ENCODE measurements at places on chromosomes 1 and 21.

DNA sequence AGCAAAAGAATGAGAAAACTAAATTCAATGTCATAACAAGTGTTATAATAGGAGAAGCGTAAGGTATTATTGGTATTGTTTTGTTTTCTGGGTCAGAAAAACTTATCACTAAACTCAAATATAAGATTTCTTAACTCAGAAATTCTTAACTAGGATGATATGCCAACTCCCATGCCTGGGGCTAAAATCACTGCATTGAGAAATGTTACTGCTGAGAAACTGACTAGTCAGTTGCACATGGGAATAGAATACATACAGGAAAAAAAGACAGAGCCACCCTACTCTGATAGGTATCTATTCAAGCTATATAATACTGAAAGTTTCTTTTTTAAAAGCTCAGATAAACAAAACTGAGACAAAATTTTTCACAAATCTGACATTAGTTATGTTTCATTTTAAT lies 56.3 kb downstream of the PRPF38A start:
- no peak for DNase-seq

- DNase-seq: no peak
Observed at GRCh38 chr1:35470977-35471613, 86.1 kb downstream of the KIAA0319L start.

- no peak for DNase-seq
Observed at GRCh38 chr1:150089846-150090520, 22.4 kb downstream of the VPS45 start.

- DNase-seq: no peak
Observed at GRCh38 chr1:168473126-168473525, 70.7 kb downstream of the XCL2 start.

DNA sequence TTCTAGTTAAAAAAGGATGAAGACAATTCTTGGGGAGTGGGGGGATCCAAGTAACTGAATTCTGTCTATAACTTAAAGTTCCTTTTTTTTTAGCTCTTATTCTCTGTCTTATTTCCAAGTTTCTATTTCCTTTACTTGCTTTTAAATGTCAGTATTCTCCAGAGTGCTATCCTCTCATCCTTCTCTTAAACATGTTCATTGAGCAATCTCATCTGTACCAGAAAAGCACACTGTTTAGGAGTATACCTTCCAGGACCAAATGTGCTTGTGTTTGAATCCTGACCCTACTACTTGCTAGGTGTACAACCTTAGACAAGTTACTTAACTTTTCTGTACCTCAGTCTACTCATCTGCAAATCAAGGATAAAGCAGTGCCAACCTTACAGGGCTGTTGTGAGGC lies 50.1 kb downstream of the AKT3 start:
- DNase-seq: no peak

GRCh38 chr1:10514490-10515235 lies 39.9 kb downstream of the PEX14 start:
- no peak for DNase-seq

DNA sequence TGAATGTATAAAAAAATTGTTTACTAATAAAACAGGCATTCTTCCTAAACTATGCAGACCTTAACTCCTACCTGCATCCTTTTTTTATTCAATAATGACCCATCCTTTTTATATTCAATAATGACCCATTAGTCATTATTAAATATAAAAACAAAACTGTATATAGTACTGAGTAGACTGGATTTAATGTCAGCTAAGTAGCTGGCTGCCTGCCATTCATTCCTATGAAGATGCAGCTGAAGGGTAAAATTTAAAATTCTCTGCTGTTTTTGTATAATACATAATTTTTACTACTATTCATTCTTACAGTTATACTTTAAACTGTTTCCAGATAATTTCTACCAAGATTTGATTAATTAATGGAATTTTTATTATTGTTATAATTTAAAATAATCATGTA lies 79.3 kb downstream of the DENND1B start:
- DNase-seq: no peak

GRCh38 chr1:22311461-22311860 lies 140.2 kb upstream of the ZBTB40 start:
- DNase-seq: no peak

DNA sequence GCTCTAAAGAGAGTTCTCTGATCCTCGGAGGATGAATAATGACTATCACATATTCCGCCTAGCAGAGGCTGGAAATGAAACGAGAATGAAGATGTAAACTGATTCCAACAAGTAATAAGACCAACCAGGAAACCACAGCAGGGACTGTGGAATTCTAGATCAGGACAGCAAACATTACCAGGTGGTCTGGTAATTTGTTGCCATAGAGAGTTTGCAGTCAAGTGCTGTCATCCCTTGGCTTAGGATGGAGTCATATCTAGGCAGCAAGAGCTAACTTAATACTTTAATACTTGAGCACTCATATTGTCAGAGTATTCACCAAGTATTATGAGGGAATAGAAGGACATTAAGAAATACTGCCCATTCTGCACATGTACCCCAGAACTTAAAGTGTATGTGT lies 45.1 kb upstream of the MUTYH start:
- no peak for DNase-seq
